ENCODE measurements at places on chromosomes 13 and 19.

DNA sequence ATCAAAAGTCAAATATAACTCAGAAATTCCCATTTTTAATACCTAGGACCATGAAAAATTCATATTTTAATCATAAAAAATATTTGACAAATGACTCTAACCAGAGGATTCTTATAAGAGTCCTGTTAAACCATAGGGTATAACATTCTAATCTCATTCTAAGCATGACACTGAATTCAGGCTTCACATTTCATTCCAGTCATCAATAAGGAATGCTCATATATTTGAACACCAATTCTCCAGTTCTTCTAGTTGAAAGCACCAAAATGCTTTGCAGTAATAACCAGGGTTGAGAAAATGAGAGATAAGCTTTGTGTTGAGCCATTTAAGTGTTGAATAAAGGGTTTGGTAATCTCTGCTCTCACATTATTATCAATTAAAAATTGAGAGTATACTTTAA lies 147.5 kb downstream of the VWA8 start:
- DNase-seq, result no peak

DNA sequence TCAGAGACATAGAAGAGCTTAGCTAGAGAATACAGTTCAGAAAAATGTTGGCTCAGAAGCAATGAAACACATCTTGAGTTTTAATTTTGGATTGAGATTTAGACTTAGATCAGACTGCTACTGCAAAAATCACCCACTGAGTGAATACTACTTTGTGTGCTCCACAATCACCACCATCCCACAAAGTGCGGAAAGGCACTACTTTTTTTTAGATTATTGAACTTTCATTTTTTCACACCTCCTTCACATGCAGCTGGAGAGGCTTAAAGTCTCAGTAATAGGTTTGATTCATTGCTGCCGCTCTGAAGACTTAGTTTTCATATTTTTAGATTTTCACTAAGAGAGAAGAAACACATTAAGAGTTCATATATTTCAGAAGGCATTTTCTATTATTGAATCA lies 289.9 kb upstream of the PRR20A start:
- no peak for DNase-seq

GRCh38 chr19:46665072-46665471 lies 4.1 kb upstream of the DACT3 start:
- no peak for DNase-seq

GRCh38 chr19:57338877-57339276 lies 12.2 kb upstream of the ZNF304 start:
- no peak for DNase-seq

GRCh38 chr19:36819130-36819630 lies 19.0 kb downstream of the ZNF790 start:
- no peak for DNase-seq

GRCh38 chr19:2607712-2608601 lies 94.5 kb downstream of the GNG7 start:
- DNase-seq, result no peak

- DNase-seq, result no peak
These were observed 146.7 kb downstream of the USP12 start for GRCh38 chr13:27024776-27025492.

DNA sequence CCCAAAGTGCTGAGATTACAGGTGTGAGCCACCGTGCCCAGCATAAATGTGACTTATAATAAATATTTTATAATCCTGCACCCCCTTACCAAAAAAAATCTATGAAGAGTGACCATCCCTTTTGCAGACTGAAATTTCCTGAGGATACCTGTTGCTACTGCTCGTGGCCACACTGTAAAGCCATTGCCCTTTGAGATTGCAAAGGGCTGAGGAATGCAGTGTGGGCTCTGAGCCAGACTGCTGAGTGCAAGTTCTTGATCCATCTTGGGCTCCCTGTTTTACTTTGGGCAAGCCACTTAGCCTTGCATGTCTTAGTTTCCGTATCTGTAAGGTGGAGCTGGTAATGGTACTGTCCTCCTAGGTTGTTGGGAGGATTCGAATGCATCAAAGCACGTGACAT lies 23.4 kb downstream of the SIPA1L3 start:
- DNase-seq, result no peak

DNA sequence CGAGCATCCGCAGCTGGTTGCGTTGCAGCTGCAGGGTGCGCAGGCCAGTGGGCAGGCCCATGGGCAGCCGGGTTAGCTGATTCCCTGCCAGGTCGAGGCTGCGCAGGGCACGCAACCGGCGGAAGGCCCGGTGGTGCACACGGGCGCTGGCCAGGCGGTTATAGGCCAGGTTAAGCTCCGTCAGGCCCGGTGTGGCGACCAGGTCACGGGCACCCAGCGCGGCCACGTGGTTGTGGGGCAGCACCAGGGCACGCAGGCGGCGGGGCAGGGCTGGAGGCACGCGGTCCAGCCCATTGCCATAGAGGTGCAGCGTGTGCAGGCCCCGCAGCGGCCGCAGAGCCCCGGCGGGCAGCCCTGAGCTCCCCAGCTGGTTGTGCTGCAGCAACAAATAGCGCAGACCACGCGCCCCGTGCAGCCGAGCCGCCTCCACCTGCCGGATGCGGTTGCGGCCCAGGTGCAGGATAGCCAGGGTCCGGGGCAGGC lies 5.3 kb downstream of the PODNL1 start:
- no peak for DNase-seq

- DNase-seq, result no peak
These were observed 13.2 kb upstream of the ZNF536 start for GRCh38 chr19:30358821-30359580.

GRCh38 chr13:35826626-35827254 lies 304.4 kb downstream of the DCLK1 start:
- no peak for DNase-seq

DNA sequence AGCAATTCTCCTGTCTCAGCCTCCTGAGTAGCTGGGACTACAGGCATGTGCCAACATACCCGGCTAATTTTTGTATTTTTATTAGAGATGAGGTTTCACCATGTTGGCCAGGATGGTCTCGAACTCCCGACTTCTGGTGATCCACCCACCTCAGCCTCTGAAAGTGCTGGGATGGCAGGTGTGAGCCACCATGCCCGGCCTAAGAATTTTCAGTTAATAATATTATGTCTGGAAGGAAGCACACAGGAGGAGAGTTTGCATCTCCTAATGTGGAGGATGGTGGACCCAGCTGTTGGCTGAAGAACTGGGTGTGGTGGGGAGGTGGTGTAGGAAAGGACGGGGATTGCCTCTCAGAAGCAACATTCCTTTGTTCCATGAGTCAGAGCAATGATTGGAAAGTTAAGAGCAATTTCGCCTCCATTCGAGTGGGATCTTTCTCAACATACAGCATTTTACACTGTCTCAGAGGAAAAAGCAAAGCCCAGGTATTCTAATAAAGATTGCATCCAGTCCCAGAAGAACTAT lies 11.9 kb downstream of the PDCD2L start:
- no peak for DNase-seq

- no peak for DNase-seq
These were observed 165.2 kb downstream of the SHISA2 start for GRCh38 chr13:25886438-25887214.

DNA sequence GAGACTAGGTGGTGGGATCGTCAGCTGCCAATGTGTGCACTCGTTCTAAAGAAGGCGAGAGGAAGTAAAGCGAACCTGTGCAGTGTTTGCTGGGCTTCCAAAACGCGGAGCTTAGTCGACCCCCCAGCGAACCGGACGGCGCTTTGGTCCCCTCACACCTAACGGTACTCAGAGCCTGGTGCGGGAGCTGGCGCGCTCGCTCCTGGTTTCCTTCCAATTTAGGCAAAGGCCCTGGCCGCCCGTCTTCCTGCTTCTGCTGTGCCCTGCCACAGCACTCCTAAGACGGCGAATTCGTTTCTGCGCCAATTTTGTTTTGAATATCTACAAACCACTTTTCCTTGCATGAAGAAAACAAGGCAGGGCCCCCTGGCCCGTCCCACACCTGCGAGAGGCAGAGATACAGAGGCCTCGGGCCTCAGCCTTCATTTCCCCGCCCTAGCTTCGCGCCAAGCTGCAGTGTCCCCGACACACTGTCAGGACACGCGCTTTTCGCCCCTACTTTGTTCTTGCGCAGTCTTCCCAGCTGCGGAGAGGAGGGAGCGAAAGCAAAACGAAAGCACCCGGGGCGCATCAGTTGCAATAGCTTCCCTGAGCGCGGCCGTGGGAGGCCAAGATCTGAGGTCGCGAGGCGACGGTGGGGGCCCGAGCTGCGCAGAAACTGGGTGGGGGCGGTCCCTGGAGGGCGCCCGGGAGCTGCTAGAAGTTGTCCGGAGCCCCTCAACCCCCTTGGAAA lies 111.9 kb downstream of the KCNRG start:
- peak; percentile 50 for DNase-seq

DNA sequence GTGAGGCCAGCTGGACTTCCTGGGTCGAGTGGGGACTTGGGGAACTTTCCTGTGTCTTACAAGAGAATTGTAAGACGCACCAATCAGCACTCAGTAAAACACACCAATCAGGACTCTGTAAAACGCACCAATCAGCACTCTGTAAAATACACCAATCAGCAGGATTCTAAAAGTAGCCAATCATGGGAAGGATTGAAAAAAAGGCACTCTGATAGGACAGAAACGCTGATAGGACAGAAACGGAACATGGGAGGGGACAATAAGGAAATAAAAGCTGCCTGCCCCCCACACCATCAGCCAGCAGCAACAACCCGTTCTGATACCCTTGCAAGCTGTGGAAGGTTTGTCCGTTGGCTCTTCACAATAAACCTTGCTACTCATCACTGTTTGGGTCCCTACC lies 73.1 kb upstream of the SGCG start:
- no peak for DNase-seq

GRCh38 chr19:2274185-2274711 lies 7.7 kb downstream of the PEAK3 start:
- DNase-seq, result no peak

DNA sequence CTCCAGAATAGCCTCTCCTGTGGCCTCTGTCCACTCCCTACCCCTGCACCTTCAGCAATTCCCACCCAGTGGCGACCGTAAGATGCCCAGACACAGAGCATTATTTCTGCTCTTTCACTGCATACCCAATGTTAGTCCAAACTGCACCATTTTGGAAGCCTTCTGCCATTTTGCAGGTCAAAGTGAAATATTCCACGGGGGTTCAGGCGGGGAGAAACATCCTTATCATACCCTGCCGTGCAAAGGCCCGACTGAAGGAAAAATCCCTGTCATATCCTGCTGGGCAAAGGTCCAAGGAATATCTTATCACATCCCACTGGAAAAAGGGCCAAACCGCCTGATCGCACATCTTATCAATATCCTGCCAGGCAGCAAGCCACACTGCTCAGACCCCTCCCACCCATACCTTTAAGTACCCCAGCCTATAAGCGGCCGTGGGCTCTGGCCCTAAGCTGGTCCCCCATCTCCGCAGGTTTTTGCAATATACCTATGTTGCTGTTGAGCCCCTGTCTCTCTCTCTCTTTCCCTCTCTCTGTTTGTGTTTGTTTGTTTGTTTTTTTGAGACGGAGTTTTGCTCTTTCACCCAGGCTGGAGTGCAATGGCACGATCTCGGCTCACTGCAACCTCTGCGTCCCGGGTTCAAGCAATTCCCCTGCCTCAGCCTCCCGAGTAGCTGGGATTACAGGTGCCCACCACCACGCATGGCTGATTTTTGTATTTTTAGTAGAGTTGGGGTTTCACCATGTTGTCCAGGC lies 18.2 kb downstream of the CLEC11A start:
- no peak for DNase-seq

DNA sequence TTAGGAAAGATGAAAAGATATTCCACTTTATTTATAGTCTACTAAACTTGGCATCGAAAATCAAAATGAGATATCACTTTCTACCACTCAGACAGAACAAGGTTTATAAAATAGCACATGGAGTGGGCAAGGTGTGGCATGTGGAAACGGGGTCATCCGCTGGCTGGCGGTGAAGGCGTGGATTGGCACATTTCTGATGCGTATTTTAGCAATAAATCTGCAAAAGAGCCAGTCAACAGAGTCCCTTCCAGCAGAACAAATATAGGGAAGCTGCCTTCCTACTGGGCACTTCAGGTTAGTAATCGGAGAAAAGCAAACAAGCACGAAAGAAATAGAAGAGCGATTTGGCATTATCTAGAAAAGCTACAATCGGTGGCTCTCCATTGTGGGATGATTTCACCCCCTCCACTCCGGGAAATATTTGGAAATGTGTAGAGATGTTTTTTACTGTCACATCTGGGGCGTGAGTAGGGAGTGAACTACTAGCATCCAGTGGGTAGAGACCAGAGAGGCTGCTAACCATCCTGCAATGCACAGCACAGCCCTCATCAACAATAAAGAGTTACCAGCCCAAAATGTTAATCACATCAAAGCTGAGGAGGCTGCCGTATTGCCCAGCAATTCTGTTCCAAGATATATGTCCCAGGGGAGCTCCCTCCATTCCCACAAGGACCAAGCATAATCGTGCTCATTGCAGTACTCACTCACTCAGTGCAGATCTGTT lies 116.1 kb upstream of the PEG3 start:
- no peak for DNase-seq

DNA sequence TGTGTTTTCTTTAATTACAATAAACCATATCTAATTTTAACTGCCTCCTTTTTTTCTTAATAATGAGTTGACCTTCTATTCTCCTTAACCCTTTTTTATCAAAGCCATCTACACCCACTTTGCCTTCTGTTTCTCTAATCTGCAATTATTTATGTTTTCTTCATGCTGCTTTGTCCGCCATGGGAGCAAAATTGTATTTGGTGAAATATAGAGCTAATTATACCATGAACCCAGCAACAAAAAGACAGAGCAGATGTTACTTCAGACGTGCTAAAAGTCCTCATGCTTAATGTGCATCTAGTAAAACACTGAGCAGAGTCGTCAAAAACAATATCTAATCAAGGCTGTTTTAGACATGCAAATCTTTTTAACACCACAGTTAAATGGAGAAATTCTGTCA lies 264.7 kb downstream of the DACH1 start:
- no peak for DNase-seq

DNA sequence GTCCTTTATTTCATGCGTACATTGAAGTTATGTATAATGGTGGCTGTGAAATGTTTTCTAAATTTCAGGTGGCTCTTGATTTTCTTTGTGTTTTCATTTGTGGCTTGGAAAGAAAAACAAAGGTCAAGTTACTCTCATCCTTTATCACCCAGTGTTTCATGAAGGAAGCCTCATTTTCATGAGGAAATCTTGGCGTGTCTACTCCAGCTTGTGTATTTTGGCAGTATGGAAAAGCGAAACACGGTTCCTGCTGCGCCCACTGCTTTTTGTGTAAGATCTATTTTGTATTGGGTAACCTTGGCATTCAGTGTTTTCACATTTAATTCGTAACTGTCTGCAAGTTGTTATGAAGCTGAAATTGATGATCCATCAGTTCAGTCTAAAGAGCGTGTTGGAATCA lies 147.0 kb upstream of the RNF113B start:
- DNase-seq, result no peak

GRCh38 chr19:2027361-2027760 lies 11.8 kb upstream of the BTBD2 start:
- no peak for DNase-seq

GRCh38 chr19:49150106-49150943 lies 4.9 kb downstream of the HRC start:
- DNase-seq, result peak; percentile 90

DNA sequence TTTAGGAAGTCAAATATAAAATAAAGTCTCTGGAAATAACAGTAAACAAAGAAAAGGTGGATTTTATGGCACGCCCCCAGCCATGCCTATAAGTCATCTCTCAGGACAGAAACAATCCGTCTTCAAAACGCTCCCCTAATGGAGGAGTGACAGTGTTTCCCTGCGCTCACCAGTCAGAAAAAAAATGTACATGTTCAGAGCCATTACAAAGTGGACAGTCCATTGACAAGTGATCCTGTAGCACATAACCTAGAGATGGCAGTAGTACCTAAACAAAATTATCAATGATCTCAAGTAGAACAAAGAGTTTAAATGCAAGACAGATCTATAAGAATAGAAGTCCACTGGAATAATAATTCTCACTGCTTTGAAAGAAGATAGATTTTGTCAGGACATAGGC lies 891.7 kb upstream of the MIR17HG start:
- no peak for DNase-seq

Measured in left kidney (tissue), 8 donors.